ENCODE measurements at places on chromosomes 4 and X.

- DNase-seq: no peak
Observed at GRCh38 chrX:110698696-110699095, 96.9 kb downstream of the CHRDL1 start.

DNA sequence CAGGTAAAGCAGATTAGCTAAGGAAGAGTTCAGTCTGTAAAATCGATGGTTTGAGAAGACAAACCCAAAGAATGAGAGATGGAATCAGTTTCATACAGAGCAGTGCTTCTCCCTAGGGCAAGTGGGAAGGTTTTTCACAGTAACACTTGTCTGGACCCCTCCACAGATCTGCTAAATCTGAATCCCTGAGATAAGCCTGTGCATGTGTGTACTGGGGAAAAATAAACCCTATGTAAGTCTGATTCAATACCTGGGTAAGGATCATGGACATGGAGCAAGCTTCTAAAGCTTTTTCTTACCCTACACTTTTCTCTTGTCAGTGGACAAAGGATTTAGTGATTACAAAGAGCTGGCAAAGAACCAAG, 13.6 kb downstream of the ELOVL6 start:
- no peak for DNase-seq

GRCh38 chrX:23841847-23842522, 59.0 kb downstream of the SAT1 start:
- no peak for DNase-seq

DNA sequence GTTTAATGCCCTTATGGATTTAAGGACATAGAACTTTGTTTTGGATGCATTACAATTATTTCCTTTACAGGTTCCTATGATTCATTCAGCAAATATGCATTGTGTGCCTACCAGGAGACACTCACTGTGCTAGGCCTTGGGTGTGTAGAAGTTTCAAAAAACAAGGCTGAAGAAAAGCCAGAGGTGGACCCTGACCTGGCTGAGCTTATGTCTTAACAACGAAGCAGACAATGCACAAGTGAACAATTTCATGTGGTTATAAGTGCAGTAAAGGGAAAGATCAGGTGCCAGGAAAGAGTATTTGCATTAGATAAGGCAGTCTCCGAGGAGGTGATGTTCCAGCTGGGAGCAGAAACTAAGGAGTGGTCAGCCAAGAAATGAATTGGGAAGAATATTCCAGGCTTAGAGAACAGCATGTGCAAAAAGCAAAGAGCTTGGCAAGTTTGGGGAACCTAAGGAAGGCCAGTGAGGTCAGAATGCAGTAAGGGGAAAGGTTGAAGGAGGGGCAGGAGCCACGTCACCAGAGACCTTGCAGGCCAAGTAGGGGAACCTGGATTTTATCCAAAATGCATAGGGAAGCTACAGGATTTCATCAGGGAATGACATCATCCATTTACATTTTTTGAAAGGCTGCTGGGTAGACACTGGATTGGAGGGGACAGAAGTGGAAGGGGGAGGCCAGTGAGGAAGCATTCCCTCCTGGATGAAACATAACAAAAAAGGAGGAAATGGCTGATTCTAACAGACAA, 193.6 kb downstream of the SOWAHB start:
- no peak for DNase-seq

- DNase-seq: no peak
Observed at GRCh38 chr4:108135549-108136209, 33.1 kb downstream of the LEF1 start.

DNA sequence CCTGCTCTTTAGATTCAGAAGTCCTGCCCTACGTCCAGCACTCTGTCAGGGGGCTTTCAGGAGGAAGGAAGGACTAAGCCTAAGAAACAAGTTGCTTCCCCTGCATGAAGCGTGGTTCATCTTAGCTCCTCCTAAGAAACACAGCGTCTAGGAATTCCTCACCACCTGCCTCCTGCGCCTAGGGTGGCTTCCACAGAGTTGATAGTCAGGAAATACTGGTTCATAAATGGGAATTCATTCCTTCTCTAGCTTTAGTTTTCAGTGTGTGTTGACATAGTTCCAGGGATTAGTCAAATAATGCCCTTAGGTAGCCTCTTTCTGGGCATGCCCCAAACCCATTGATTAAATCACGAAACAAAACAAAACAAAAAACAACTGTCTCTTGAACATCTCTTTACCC, 1.7 kb upstream of the MXRA5 start:
- no peak for DNase-seq

- DNase-seq: no peak
Observed at GRCh38 chr4:165454426-165454825, 75.6 kb downstream of the CPE start.

DNA sequence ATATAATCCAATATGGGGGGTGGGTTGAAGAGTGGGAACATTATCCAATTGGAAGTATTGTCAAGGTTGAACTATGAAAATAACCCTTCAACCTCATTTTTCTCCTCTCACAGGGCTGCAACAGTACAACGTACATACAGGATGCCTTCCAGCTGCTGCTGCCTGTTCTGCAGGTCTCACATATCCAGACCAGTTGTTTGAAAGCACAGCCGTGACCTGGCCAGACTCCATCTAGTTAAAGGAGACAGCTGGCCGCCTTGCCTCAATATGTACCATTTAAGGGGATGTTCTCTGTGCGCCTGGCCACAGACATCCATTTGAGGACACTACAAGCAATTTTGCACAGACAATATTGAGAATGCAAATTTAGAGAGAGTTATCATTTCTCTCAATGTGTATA, 75.7 kb downstream of the FAM114A1 start:
- DNase-seq: no peak

DNA sequence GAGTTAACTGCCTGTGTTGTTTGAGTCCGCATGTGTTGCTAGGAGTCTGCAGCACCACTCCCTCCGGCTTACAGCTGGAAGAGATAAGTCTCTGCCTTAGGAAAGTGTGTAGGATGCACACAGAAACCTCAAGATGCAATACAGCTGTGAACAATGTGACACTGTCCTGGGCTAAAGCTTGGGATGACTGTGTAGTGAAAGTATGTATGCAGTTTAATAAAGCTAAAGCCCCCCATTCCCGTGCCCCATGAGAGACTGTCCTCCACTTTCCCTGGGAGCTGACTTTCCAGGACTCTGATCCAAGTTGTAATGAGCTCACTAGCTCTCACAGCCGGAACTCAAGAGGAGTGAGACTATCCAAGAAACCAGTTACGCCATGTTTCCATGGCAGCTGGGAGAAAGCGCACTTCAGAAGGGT, 156.6 kb upstream of the FTHL17 start:
- no peak for DNase-seq

Data from stimulated activated naive CD4-positive, alpha-beta T cell (primary cell).